ENCODE measurements at places on chromosomes 11 and 22.
A peak's percentile ranks its signal among the peaks of the same experiment; 100 is the strongest.

GRCh38 chr11:80457823-80458222, 1017.0 kb upstream of the TENM4 start:
- DNase-seq: no peak

DNA sequence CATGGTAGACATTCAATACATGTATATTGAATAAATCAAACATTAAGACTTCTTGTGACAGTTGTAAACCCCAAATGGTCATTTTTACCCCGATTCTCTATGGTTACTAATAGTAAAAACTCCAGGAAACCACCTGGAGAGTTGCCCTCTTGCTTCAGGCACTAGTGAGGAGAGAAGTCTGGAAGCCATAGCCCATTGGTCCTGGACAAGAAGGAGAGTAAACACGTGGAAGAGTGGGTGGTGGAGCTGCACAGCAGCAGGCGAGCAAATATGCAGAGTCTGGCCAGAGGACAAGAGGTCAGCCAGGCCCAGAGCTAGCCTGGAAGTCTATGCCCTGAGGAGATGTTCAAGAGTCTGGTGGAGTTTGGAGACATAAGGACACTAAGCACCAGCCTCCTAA, 17.7 kb downstream of the DCHS1 start:
- DNase-seq: peak; percentile 77

DNA sequence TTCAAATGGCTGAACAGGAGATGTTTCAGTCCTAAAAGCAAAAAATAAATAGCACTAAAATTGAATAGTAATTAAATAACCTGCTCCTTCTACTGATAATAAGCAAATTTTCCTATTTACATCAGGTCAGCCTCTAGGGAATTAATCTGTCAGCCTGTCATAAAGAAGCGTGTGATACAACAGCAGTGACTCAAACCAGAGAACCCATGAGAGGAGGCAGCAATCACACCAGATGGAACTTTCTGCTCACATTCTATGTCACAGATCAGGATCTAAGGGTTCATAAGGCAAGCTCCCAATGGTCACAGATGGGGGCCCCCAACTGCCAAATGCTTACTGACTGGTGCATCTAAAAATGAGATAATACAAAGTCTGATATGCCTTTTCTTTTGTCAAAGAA, 41.1 kb downstream of the RBFOX2 start:
- DNase-seq: no peak

- no peak for DNase-seq
Observed at GRCh38 chr11:96139691-96140090, 203.3 kb downstream of the MAML2 start.

- DNase-seq: no peak
Observed at GRCh38 chr22:49670456-49671330, 157.0 kb downstream of the BRD1 start.

DNA sequence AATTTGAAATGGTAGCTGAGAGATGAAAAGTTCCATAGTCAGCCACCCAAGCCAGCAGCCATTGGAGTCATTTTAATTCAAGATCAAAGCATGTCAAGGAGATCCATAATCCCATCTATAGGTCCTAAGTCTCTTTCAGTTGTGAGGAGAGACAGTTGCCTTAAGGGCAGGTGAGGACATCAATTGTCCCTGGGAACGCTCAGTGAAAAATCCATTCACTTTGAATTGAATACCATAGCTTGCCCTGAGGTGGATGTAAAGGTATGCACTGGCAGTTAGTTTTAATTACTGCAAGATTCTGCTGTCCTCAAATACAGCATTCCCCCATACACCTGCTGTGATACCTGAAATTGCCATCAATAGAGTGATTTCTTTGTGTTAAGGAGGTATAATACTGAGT, 25.3 kb upstream of the TBCEL start:
- no peak for DNase-seq

DNA sequence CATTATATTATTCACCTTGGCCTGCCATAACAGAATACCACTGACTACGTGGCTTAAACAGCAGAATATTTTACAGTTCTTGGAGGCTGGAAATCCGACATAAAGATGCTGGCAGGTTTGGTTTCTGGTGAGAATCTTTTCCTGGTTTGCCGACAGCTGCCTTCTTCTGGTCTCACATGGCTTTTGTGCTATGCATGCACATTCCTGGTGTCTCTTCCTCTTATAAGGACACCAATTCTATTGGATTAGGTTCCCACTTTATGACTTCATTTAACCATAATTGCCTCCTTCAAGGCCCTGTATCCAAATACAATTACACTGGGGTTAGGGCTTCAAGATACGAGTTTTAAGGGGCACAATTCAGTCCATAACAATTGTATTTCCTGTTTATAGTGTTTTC, 17.1 kb downstream of the RNF214 start:
- DNase-seq: no peak

GRCh38 chr11:19615341-19616183, 97.1 kb upstream of the NAV2 start:
- no peak for DNase-seq

- DNase-seq: no peak
Observed at GRCh38 chr11:422249-422656, 7.5 kb upstream of the SIGIRR start.

DNA sequence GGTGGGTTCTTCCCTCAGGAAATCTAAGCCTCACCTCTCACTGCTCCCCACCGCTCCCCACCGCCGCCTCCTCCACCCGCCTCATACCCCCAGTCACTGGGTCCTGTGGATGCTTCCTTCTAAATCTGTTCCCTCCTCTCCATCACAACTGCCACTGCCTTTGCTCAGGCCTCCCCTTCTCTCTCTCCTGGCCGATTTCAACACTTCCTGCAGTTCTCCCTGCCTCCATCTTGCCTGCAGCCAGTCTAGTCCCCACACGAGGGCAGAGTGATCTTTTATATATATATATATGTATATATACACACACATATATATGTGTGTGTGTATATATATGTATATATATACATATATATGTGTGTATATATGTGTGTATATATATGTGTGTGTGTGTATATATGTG, 27.8 kb downstream of the CREB3L1 start:
- DNase-seq: no peak

DNA sequence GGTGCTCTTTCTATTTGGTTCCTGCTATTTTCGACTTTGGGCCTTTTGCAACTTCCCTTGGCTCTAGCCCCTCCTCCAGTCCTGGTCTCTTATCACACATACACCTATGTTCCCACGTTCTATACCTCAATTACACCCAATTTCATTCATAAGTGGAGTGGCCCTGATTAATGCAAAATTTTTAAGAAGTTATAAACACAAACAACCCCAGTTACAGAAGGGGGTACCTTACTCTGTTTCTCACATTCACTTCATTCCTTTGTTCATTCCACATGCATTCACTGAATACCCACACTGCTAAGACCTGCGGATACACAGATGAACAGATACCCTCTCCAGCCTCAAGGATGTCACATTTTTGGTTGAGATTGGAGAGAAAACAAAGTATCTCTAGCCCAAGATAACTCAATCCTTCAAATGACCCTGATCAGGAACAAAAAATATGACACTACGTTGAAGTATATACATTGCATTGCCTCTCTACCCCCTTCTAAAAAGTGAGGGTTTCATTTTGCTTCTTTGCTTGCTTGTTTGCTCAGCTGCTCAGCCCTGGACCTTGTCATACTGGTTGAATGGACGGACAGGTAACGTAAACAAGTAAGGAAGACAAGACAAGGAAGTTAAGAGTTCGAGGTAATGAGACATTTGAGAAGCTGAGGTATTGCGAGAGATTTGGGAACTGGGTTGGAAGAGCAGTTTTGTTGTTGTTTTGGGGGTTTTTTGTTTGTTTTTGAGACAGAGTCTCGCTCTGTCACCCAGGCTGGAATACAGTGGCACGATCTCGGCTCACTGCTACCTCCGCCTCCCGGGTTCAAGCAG, 3.6 kb upstream of the VPS37C start:
- no peak for DNase-seq

DNA sequence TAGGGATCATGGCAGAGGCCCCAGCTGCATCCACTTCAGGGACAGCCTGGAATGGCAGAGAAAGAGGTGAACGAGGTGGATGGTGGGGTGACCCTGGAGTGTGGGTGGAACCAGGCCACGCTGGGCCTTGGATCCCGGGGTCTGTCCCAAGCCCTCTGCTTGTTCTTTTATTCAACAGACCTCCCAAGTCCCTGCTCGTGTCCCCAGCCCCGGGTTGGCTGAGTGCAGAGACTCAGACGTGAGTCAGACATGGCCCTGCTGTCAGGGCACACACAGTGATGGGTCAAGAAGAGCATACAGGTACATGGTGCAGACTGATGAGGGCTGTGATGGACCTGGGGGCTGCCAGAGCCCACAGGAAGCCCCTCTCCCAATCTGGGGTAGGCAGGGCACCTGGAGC, 6.6 kb downstream of the ARHGAP8 start:
- no peak for DNase-seq

DNA sequence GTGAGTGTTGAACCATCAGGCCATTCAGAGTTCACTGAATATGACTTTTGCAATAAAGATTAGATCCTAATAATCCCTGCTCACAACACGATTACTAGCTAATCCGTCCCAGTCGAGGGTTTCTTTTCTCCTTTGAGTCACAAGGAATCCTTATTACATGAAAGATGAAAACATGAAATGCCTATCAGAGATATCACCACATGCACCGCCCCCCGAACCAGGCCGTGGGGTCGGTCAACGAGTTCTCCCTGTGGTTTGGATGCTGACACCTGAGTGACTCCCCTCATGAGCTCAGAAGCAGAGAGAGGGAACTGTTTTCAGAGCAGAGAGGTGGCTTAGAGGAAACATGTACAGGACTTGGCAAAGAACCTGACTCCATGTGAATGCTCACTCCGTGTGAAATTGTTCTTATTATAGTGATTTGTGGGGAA, 263.3 kb downstream of the ETS1 start:
- DNase-seq: no peak

DNA sequence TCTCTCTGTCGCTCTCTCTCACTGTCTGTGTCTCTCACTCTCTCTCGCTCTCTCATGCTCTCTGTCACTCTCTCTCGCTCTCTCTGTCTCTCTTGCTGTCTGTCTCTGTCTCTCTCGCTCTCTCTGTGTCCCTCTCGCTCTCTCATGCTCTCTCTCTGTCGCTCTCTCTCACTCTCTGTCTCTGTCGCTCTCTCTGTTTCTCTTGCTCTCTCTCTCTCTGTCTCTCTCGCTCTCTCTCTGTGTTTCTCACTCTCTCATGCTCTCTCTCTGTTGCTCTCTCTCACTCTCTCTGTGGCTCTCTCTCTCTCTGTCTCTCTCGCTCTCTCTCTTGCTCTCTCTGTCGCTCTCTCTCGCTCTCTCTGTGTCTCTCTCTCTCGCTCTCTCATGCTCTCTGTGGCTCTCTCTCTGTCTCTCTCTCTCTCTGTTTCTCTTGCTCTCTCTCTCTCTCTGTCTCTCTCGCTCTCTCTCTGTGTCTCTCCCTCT, 33.2 kb upstream of the BRSK2 start:
- DNase-seq: no peak

- DNase-seq: no peak
Observed at GRCh38 chr11:68149417-68149816, 28.2 kb upstream of the CHKA start.

DNA sequence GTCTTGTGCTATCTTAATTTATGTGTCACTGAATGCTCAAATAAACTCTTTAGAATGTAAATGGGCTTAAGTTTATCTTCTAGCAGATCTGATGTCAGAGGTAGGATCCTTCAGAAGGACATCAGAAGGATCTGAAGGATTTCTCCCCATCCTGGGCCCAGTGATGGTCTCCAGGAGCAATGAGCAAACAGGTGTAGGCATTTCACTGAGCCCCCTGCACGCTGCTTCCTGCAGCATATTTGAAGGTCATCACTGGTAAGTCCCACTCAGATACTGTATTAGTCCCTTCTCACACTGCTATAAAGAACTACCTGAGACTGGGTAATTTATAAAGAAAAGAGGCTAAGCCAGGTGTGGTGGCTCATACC, 4.5 kb downstream of the GSTP1 start:
- DNase-seq: no peak

All from HFF-Myc (cell line).